ENCODE measurements at places on chromosomes 12 and 14.

GRCh38 chr14:74648601-74649000, 36.6 kb upstream of the LTBP2 start:
- no peak for DNase-seq

DNA sequence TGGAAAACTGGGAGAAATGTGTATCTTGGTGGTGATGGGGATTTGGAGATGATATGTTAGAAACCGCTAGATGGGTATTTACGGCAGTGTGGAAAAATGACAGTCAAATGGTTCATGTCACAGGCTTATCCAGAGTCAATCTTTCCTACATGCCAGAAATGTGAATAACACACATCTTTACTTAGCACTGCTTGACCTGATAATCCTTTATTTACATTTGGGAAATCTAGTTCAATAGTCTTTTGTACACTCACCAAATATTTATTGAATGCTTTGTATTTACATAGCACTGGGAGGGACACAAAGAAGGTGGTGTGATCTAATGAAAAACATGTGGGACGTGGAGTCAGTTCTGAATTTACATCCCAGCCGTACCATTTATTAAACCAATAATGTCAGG, 208.2 kb downstream of the DIO2 start:
- DNase-seq: no peak

- DNase-seq: no peak
Measured at GRCh38 chr14:103125098-103126070, 2.1 kb downstream of the TNFAIP2 start.

DNA sequence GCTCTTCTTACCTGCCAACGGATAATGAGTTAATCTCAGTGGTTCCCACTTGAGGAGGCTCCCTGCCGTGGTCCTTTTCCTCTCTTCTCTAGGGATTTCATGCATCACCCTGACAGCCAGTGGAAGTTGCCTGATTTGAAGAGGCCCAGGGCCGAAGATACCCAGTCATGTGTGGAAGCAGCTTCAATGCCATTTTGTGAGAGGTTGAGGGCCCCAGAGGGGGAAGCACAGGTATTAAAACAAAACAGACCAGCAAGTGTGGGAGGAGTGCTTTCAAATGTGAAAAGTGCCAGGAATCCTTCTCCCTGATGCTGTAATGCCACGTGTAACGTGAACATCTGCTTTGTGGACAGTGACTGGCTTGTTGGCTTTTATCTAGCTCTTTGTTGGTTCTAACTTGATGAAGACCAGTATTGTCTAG, 1.5 kb downstream of the TCP11L2 start:
- DNase-seq: peak; percentile 20

DNA sequence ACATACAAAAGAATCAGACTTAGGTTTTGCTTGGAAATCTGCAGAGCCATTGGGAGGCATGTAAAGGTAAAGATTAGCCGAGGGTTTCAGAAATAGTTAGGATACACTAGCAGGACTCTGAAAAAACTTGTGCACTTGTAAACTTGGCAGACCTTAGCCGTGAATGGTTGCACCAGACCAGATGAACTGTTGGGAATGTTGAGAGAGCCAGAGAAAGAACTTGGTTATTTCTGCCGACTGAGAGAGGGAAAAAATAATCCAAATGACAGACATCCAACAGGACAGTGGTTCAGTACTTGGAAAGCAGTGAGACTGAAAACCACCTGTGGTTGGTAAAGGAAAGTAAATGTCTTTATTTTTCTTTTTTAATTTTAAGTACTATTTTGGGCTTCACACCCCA, 222.5 kb upstream of the DDHD1 start:
- no peak for DNase-seq

- no peak for DNase-seq
Measured at GRCh38 chr14:66501592-66501991, 6.4 kb upstream of the GPHN start.

DNA sequence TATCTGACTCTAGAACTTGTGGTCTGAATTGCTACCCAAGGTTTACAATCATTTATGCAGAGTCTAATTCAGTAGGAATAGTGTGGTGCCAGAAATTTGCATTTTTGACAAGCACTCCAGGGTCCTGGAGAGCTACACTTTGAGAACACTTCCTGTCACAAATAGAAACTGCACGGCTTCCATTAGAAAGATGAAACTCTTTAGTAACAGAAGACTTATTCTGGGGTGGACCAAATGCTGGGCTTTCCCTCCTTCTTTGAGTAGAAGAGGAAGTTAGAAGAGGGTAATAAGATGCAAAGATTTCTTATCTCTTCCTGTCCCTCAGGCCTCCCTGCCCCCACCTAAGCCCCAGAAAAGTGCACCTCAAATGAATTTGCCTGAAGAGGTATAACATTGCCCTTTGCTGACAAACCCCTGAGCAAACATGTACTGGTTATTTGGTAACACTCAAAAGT, 28.4 kb downstream of the DGLUCY start:
- DNase-seq: no peak

DNA sequence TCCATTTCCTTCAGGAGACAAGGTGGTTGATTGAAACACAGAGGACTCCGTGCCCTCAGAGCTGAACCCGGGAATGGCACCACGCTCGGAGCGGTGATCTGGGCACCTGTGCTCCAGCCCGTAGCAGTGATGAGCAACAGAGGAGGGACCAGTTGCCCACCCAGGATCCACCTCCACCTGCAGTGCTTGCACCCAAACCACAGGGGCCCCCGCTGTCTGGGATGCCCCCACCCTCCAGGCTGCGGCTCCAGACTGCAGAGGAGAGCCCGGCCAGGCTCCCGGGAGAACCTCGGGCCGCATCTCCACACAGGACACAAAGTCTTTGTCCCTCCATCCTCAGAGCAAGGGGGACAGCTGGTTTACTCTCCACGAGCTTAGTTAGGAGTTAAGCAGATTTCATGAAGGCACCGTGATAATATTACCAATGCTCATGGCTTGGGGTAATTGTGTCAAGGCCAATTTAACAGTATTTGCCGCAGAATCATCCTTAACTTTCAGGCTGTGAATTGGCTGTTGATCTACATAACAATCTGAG, 100.6 kb downstream of the TNFAIP2 start:
- DNase-seq: no peak

GRCh38 chr14:24694680-24695079, 60.7 kb upstream of the GZMB start:
- no peak for DNase-seq

- no peak for DNase-seq
Measured at GRCh38 chr14:34003082-34003668, 52.3 kb upstream of the EGLN3 start.

GRCh38 chr14:81311778-81312177, 88.3 kb downstream of the STON2 start:
- no peak for DNase-seq

- peak; percentile 21 for DNase-seq
Measured at GRCh38 chr12:123063535-123063934, 83.1 kb downstream of the ARL6IP4 start.

GRCh38 chr12:69254046-69254445, 14.7 kb downstream of the CPSF6 start:
- DNase-seq: no peak

DNA sequence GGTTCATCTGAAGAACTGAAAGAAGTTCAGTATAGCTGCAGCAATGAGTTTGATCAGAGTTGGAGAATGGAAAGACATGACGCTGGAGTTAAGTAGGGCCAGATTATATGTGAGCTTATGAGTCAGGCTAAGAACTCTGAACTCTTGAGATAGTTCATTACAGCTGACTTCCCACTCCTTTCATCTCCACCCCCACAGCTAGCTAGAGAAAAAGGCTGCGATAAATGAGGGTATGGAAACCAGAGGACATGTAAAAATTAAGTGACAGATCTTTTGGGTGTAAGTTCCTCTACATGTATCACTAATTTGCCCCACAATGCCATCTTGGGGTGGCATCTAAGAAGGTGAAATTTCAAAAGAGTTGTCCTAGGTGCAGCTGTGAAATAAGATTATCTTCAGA, 28.6 kb downstream of the PYM1 start:
- DNase-seq: peak; percentile 10

DNA sequence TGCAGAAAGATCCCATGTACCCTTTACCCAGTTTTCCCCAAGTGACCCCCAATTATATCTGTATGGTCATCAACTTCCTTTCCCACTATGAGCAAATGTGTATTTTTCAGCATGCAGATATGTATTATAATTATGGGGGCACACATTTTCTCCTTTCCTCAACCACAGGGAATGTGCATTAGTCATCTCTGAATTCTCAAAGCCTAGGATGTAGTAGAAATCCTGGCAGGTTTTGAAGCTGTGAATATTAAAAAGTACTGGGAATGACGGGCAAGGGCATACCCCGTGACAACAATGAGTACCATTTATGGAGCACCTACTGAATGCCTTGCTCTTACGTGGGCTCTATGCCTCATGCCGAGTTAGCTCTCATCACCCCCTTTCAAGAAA, 71.5 kb downstream of the VWF start:
- DNase-seq: no peak

GRCh38 chr12:85626784-85627171, 209.4 kb downstream of the RASSF9 start:
- no peak for DNase-seq

GRCh38 chr14:84523746-84524145, 1006.2 kb upstream of the FLRT2 start:
- no peak for DNase-seq

All from naive thymus-derived CD4-positive, alpha-beta T cell (primary cell).